HCT116 (cell line): ENCODE measurements at places on chromosomes 7 and 10. TPM values are rescaled to one million over a fixed set of nuclear protein-coding genes. Genes with fewer than 3 reads are reported as not detected.

Gene NME8
- not detected for total RNA-seq

Gene HOXA3
- total RNA-seq = 9.2 TPM

Gene PHYHIPL
- not detected for total RNA-seq

Gene SLC18A3
- not detected for total RNA-seq

Gene EBLN1
- not detected for total RNA-seq

Gene DYDC1
- not detected for total RNA-seq

- no peak for DNase-seq
Observed at GRCh38 chr10:5573319-5573950, 48.7 kb downstream of the CALML3 start.

DNA sequence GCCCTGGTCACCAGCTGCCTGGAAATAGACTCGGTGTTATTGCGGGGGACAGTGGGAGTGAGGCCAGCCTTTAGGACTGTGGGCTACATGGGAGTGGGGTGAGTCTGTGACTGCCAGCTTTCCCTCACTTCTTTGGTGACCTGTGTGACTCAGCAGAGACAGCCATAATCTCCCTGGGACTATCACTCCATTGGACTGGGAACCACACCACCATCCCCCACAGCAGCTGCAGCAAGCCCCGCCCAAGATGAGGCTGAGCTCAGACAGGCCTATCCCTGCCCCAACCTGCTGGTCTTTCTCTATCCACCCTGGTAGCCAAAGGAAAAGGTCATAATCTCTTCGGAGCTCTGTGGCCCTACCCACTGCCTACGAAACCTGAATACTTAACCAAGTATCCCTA, 263.2 kb downstream of the FZD1 start:
- no peak for DNase-seq
